Fibroblast of gingiva (primary cell): ENCODE measurements at places on chromosomes 16 and 17.
A peak's percentile ranks its signal among the peaks of the same experiment; 100 is the strongest.

DNA sequence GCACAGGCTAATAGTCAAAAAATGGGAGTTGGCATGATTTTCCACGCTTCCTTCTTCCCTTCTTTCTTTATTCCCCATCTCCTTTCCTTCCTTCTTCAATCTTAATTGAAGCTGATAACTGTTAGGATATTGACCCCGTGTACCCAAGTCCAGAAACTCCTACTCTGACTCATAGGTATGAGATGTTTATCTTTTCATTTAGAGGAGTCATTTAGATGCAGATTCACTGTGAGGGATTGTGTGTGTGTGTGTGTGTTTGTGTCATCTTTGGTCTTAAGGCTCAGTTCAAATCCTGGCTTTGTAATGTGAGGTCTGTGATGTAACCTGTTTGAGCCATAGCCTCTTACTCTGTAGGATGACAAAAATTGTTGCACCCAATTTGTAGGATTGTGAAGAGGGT, 332.0 kb upstream of the MAF start:
- DNase-seq = no peak

DNA sequence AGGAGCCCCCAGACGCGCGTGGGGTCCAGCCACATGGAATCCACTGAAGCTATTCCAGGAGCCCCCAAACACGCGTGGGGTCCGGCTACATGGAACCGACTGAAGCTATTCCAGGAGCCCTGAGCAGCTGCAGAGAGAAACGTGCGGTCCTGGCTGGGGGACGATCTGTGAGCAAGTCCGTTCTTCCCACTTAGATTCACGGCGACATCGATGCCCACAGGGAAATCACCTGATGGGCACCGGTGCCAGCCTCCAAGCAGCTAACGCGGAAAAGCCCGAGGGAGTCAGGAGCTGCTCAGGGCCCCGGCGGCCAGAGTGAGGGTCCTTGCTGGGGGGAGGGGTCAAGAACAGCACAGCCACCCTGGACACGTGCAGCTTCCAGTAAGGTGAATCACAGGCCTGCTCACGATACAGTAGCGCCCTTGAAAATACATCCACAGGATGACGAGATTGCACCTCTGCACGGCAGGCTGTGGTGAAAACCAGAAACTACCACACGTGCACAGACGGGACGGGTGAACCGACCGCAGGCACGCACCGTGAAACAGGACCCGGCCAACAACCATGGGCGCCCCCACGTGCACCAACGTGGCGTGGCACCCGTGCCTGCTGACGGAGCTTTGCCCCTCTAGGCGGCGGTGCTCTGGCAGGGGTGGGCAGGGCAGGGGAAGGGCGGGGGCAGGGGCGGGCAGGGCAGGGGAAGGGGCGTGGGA, 77.7 kb upstream of the GNG13 start:
- no peak for DNase-seq

GRCh38 chr16:48960830-48961229, 320.8 kb downstream of the CBLN1 start:
- DNase-seq = no peak

DNA sequence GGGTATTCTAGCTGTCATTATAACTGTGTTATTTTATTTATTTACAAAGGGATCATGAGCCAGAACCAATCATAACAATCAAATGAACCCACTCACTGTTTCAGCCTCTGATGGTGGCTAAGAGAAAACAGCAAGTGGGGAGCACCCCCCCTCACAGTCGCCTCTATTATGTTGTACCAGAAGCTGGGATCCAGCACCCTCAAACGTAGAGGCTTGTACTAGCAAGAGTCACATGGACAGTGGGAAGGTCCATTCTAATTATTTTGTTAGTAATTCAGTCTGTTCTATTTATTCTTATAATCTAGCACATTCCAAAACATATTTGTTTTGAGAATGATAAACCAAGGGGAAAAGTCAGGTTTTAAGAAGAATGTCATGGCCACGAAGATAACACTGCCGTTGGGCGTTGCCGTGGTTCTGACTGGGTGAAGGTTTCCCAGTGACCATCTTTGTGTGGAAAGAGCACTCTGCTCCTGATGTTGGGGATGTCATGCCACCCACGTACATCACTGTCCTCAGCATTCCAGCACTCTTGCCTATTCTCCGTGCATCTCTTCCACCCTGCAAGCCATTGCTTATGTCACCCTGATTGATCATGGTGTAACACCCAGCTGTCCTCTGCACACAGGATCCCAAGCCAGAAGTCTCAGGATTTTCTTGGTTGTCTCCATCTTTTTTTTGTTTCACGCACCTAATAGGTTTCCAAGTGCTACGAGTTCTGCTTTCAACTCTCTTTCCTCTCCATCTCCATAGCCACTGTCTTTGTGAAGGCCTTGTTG, 205.8 kb downstream of the PRKCA start:
- peak; percentile 52 for DNase-seq

DNA sequence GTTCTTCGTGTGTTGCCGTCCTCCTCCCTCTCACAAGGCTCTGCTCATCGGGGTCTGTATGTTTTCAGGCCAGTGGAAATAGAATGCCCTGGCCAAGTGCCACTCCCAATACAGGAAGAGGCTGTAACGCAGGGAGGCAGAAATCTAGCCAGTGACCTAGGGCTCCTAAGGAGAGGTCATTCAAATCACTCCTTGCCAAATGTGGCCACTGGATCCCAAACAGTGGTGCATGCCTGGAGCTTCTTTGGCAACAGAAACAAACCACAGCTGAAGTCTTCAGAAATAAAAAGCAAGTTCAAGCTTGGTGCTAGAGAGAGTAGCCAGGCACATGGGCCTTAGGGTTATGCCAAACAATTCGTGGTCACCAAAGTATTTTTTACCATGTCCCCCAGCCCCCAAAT, 66.1 kb downstream of the SMG6 start:
- peak; percentile 85 for DNase-seq

DNA sequence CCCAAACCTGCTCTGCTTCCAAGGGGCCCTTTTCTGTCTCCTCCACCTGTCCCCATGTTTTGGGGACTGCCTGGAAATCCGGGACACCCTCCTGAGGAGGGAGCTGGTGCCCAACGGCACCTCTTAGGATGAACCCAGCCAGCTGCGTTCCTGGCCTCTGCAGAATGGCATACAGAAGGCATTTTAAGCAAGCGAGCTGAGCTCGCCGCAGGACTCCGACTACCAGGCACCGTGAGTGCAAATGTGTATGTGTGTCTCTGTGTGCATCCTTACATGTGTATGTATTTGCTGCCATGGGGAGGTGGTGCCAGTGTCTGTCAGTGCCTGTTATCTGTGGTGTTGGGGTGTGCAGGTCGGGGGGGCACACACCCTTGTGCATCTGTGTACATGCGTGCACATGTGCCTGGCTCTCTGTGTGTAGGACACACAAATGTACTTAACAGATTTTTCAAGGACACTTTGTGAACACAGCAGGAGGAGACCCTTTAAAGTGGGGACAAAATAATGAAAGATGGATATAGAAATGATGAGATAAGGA, 39.3 kb downstream of the ABAT start:
- no peak for DNase-seq

GRCh38 chr17:19720631-19721426, 4.4 kb upstream of the SLC47A2 start:
- no peak for DNase-seq

DNA sequence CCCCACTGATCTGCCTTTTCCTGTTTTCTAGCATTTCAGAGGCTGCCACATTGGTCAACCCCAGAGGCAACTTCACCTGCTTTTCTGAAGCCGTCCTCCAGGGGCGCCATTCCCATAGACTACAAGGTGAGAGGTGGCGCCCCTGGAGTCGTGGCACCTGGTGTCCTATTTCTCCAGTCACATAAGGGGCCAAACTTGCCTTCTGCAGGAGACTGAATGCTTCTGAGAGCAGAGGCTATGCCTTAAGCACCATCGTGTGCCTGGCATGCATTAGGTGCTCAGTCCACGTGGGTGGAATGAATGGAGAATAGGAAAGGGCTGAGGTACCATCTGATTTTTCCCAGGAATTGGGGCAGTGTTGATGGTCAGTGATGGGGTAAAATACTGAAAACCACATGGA, 164.8 kb downstream of the HAPSTR1 start:
- DNase-seq = no peak

DNA sequence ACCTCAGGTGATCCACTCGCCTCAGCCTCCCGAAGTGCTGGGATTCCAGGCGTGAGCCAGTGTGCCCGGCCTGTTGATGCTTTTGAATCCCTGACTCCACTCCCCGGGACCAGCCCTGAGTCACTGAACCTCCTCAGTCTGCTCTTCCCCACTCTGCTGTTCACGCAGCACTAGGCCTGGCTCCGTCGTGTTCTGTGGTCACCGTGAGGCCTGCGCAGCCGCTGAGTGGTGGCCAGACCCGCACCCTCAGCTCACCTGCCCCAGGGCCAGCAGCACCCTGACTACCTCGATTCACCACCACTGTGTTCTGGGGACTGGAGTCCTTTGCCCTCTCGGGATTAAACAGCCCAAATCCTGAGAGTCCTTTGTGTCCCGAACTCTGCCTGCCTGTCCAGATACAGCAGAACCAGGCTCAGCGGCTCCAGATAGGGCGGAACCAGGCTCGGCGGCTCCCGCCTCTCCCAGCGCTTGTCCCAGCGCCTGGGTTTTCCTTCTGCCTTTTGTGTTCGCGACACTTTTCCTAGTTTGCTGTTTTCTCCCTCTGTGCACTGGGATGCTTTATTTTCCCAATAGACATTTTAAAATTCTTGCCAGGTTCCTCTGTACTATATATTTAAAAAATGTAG, 58.6 kb upstream of the ENDOV start:
- no peak for DNase-seq

DNA sequence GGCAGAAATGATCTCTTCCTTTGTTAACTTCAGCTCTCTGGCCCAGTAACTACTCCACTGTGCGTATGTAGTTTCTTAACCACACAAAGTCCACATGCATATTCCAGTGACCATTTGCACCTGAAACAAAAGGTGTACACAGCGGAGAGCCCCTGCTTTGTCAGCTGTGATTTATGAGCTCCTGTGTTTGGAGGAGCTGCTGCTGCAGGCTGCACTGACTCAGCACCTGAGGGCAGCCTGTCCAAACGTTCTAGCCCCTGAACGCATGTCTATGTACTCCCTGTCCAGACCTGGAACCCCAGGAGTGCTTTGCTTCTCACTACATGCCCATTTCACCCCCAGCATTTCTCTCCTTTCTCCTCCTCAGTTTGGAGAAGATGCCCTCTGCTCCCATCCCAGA, 216.1 kb downstream of the ABCC12 start:
- no peak for DNase-seq

DNA sequence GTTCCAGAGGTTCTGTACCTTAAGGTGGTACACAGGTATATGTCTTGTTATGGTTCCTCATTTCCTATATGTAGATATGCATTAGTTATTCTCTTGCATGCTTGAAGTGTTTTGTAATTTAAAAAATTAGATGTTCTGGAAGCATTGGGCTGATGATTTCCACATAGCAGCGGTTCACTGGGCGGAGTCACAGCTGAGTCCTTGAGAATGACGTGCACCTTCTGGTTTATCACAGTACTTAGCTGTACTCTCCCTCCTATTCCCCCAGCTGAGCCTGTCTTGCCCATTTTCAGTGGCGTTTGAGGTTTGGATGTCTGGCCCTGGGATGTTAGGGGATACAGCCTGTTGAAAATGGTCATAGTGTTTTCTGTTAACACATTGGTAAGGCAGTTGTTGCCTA, 327.1 kb downstream of the SNX29 start:
- peak; percentile 26 for DNase-seq

DNA sequence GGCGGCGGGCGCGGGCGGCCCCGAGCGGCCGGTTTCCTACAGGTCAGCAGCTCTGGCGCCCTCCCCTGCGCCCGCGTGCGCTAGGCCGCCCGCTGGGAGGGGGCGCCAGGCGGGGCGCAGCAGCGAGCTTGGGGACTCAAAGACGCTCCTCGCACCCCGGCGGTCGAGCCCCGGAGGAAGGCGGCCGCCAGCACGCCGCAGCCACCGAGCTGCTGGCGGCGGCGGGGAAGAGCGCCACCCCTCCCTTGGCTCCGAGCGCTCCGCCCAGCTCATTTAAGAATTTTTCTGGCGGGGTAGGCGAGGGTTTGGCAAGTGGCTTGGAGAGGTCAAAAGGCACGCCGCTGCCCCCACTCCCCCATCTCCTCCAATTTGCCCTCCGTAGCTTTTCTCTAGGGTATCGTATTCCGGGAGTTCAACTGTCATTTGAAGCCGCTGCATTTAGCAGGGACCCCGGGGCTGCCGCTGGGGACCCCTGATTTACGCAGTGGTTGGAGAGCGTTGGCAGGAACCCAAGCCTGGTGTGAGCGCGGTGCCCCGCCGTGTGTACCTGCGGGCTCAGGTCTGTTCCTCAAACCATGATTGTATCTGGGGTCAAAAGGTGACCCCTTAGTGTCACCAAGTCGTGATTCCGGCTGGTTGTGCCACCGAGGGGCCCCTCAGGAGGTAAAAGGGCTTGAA, 59.5 kb upstream of the GSE1 start:
- DNase-seq = peak; percentile 63

DNA sequence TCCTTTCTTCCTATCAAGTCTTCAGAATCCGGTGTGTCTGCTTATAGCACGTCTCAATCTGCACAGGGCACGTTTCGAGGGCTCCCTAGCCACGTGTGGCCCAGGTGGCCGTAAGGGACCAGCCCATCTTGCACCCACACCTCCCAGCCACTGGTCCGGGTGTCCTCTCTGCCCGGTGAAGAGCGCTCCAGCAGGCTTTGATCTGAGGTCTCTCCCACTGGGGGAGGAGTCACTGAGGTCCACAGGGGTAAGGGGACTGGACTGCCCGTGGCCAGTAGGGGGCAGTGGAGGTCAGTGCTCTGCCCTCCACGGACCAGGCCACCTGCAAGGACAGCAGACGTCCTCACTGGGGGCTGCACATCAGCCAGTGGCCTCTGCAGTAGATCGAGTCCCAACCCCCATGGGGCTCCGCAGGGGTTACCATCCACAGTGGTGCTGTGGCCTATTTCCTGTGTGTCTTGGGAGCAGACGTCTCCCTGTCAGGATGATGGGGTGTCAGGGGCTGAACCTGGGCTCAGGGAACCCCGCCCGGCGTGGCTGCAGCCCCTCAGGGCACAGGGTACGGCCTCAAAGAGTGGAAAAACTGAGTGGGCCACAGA, 204.1 kb upstream of the CIBAR2 start:
- peak; percentile 39 for DNase-seq

DNA sequence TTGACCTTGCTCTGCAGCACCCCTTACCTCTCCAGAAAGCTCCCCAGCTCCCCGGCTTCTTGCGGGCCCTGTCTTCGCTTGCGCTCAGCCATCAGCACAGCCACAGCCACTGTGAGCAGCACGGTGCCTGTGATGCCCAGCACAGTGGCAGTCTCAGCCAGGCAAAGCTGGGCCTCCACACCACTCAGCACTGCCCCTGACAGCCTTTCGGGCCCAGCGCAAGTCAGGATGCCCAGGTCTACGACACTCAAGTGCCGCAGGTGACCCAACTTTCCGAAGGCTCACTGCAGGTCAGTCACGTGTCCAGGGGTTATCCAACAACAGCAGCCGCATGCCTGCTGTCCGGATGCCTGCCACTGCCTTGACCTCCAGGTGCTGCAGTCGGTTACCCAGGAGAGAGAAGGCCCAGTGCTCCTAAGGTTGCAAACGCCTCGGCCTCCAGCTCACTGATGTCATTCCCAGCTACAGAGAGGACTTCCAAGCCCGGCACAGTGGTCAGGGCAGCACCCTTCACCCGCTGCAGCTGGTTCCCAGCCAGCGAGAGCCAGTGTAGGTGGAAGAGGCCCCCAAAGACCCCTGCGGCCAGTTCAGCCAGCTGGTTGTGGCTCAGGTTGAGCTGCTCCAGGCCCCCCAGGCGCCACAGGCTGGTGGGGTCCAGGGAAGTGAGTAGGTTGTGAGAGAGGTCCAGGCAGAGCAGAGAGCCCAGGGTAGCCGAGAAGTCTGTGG, 8.9 kb upstream of the TMEM101 start:
- DNase-seq = no peak

GRCh38 chr17:77810536-77810935, 148.0 kb upstream of the TNRC6C start:
- DNase-seq = peak; percentile 96

- DNase-seq = no peak
These were observed 617 bp downstream of the ARMC7 start for GRCh38 chr17:75110234-75110937.
